ENCODE measurements at places on chromosomes 12 and 14.
A peak's percentile ranks its signal among the peaks of the same experiment; 100 is the strongest.

GRCh38 chr12:12178559-12178958 is 88.3 kb downstream of the LRP6 start:
- DNase-seq, result no peak

GRCh38 chr12:95731519-95731958 is 59.0 kb downstream of the NTN4 start:
- no peak for DNase-seq

GRCh38 chr14:100292301-100292775 is 13.9 kb downstream of the SLC25A29 start:
- no peak for DNase-seq

DNA sequence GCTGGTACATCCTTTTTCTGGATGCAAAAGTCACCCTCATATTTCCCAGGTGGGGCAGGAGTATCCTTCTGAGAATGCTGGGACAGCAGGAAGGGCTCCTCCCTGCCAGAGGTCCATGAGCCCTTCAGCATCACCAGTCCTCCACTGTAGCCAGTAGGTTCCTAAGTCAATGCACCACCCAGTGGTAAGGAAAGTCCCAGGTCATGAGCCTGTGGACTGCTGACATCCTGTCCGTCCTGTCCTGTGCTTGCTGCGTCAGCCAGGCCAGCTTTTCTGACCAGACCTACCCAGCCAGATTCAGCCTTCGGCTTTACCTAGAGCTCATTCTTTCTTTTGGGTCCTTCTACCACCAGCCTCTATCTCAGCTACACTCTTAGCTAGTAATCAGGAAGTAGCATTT is 23.0 kb upstream of the ACTN1 start:
- no peak for DNase-seq

- peak; percentile 66 for DNase-seq
Observed at GRCh38 chr14:31937730-31938346, 139.3 kb upstream of the ARHGAP5 start.

- no peak for DNase-seq
Observed at GRCh38 chr12:122523280-122523679, 3.5 kb downstream of the RSRC2 start.

GRCh38 chr12:6192604-6193380 is 7.4 kb upstream of the CD9 start:
- no peak for DNase-seq

- DNase-seq, result no peak
Observed at GRCh38 chr14:23171222-23171975, 12.1 kb downstream of the SLC7A8 start.

DNA sequence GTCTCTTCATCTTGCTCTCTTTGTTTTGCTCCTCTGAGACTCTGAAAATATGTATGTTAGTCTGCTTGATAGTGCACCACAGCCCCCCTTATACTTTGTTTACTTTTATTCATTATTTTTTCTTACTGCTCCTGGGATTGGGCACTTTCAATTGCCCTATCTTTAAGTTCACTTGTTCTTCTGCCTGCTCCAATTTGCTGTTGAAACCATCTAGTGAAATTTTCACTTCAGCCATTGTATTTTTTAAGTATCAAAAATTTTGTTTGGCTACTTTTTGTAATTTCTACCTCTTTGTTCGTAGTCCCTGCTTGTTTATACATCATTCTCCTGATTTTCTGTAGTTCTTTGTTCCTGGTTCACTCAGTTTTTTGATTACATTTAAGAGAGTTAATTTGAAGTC is 223.3 kb downstream of the SLC38A4 start:
- DNase-seq, result no peak

GRCh38 chr14:20578325-20578724 is 9.5 kb downstream of the RNASE11 start:
- DNase-seq, result no peak

DNA sequence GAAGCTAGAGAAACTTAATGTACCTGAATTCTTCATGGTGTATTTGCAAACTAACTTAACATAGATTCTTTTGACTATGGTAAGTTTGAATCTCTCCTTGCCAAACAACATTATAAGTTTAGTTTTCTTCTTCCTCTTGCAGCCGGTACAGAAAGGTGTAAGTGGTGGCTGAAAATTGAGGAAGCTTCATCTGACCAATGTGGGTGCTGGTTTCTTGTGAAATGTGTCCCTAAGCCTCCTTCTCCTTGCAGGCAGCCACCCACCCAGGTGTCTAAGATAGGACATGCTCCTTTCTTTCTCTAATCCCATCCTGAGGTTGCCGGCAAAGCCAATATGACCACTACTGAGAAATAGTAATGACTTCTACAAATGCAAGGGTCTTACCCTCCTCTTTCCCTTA is 20.6 kb downstream of the GSG1 start:
- no peak for DNase-seq

GRCh38 chr12:70197345-70197744 is 45.9 kb upstream of the CNOT2 start:
- DNase-seq, result no peak

DNA sequence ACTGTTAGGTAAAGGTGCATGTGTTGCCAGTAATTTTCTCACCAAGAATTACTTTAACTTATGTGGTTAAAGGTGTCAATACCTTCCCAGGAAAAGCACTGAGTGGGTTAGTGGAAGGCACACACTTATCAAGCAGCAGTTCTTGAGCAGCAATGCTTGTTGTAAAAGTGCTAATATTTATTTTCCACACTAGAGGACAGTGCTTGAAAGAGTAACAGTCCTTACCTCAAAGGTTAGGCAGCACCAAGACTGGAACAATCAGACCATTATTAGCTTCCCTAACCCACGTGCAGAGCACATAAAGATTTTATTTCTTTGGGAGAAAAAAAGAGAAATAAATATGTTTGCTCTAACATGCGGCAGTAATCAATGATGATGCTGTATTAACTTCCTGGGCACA is 48.8 kb upstream of the KRR1 start:
- no peak for DNase-seq

GRCh38 chr12:103620395-103620794 is 33.3 kb downstream of the STAB2 start:
- no peak for DNase-seq

DNA sequence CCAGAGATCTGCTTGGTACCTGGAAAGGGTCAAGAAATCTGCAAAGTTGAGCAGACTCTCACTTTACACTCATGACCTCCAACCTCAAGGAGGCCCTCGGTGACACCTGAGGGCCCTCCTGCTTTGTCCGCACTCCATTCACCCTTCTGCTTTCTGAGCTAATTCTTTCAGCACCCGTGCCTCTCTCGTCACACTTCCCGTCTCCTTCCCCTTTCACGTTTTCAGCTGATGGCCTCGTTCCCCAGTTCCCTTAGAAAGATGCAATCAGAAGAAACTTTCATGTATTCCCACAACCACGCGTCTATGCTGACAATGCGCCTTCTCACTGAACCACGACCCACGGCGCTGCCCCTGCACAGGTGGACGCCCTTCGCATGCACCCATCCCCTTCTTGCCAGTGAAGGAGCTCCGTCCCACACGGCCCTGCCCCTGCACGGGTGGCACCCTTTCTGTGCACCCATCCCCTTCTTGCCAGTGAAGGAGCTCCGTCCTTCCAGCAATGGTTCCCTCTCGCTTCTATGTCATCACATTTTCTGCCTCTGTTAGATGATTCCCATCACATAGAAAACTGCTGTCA is 340.1 kb upstream of the FKBP4 start:
- no peak for DNase-seq

DNA sequence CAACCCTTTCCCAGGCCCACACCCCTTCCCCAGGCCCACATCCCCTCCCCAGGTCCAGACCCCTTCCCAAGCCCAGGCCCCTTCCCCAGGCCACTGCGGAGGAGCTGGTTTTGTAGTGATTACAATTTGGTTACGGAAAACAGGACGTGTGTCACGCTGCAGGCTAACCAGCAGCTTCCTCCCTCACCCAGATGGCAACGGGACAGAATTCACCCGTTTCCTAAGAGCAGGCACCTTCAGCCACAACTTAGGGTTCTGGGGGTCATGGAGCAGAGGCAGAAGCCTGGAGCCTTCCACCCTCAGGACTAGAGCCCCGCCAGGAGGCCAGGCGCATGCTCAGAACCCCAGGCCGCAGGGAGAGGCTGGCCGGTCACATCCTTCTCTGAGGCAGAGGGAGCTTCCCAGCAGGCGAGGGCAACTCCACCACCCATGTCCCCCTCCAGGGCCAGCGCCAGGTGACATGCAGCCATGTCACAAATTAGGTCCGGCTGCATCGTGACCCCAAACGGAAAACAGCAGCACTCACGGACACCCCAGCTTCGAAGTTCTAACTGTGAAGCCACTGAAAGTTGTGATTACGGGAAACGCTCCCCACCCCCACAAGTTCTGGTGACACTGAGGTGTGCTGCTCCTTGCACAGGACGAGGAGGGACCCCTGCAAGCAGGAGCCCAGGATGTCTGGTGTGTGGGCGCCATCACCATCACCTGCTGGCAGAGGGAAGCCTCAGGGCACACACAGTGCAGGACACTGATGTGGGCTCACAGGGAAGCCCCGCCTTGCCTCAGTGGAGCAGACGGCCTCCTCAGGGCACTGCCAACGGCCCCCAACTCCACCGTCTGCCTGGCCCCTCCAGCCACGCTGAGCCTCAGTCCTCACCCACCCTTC is 7.7 kb downstream of the BRF1 start:
- no peak for DNase-seq

- DNase-seq, result no peak
Observed at GRCh38 chr12:15928870-15929571, 17.9 kb downstream of the DERA start.

GRCh38 chr12:41365653-41366171 is 177.6 kb downstream of the PDZRN4 start:
- no peak for DNase-seq

- no peak for DNase-seq
Observed at GRCh38 chr12:64884164-64884542, 59.7 kb downstream of the TBC1D30 start.

DNA sequence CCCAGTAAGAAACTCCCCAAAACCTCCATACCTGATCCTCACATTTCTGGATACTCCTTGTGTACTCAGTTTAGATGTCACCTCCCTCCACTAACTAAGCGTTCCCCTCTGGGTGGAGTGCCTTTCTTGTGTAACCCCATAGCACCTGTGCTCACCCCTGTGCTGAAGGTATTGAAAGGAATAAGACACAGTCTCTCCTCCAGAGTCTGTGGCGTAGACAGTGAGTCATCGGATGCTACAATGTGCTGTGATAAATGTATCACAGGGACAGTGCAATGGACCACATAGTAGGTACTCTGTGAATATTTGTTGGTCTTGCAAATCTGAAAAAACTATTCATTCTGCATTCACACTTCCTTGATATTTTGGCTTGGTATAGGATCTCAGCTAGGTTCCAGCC is 30.8 kb downstream of the TSPAN9 start:
- no peak for DNase-seq

GRCh38 chr12:95953000-95953399 is 9.9 kb downstream of the AMDHD1 start:
- DNase-seq, result no peak

GRCh38 chr12:43238281-43238680 is 313.7 kb downstream of the ADAMTS20 start:
- DNase-seq, result no peak

DNA sequence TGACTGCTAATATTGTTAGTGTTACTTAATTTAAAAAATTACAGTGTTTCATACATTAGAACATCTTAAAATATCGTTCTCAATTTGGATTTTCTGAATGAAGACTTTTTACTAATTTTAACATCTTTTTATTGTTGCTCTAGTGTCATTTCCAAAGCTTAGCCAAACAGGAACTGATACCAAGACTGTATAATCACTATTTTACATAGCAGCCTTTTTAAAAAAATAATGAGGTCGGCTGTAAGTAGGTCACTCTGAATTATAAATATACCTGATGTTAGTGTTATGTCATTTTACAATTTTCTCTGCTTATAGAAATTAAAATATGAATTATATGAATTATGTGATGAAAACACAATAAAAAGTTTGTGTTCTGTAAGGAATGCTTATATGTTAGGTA is 321.5 kb downstream of the TMEM117 start:
- DNase-seq, result no peak

- DNase-seq, result no peak
Observed at GRCh38 chr12:107152315-107152714, 59.0 kb upstream of the CRY1 start.

DNA sequence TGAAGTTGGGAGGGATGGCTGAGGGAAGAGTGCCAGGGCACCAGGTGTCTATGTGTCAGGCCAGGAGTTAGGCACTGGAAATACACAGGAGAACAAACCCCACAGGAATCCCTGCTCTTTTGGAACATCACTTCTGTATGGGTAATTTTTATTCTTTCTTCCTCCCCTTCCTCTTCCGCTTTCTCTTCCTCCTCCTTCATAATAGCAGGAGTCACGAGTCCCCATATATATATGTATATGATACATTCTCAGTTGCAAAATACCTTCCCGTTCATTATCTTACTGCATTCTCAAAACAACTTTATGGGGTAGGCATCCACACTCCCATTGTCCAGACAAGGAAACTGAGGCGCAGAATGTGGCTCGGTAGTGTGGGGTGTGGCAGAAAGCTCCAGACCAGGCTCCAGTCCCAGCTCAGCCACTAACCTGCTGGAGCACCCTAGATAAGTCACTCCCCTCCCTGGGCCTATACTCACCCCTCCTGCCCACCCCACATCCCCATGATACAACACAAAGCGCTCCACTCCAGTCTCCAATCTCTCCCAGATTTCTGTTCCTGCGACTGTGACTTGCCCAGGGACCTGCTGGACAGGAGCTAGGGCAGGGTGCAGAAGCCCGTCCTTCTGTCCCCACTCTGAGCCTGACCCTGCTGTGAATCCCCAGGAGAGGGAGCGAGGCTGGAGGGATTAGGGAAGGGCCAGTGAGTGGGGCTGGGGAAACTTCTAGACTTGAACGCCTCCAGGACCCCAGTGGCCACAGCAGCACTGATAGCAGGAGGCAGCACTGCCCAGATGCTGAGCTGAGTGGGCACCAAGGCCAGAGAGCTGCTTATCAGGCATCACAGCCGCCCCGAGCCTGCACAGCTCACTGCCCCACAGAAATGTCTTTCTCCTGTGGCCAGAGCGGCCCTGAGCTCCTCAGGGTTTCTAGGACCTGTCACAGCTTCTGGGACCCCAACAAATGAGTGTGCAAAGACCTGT is 1.4 kb upstream of the AQP2 start:
- no peak for DNase-seq

- no peak for DNase-seq
Observed at GRCh38 chr14:40164083-40164482, 731.9 kb upstream of the FBXO33 start.

DNA sequence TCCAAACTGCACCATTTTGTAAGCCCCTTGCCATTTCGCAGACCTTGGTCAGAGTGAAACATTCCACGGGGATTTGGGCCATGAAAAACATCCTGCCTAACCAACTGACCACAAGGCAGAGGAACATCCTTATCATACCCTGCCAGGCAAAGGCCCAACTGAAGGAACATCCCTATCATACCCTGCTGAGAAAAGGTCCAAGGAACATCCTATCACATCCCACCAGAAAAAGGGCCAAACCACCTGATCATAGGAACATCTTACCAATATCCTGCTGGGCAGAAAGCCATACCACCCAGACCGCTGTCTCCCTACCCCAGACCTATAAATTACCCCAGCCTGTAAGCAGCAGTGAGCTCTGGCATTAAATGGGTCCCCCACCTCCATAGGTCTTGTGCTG is 19.4 kb upstream of the LRRC9 start:
- DNase-seq, result no peak

Measured in stimulated activated CD4-positive, alpha-beta T cell treated with anti-CD3 and anti-CD28 coated beads, Interleukin-2, amount 100 ng/mL, for 4 hours (primary cell).